ENCODE measurements at places on chromosomes 16 and 17.

DNA sequence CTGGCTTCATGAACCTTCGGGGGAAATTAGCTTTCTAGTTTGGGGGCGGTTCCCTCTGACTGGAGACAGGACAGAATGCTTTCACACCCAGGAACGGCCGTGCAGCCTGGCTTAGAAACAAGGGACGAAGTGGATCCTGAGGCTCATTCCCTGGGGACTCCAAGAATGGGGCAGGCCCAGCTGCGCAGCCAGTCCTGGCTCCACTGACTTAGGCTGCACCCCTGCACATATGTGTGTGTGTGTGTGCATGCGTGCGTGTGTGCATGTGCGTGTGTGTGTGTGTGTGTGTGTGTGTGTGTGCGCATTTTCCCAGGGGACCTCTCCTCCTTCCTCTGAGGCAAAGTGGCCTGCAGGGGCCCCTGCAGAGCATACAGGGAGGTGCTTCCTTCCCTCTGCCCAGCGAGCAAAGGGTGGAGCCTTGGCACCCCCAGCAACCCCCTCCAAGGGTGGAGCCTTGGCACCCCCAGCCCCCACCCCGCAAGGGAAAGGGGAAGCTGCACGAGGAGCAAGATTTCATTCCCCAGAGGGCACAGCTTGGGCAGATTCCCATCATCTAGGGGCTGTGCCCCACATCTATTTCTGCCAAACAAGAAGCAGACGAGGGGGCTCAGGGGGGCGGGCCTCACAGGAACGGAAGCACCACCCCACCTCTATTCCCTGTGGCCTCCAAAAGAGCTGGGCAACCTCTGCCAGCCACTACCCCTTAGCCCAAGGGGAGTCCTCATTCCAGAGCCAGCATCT lies 97.6 kb upstream of the CBX4 start:
- no peak for DNase-seq

DNA sequence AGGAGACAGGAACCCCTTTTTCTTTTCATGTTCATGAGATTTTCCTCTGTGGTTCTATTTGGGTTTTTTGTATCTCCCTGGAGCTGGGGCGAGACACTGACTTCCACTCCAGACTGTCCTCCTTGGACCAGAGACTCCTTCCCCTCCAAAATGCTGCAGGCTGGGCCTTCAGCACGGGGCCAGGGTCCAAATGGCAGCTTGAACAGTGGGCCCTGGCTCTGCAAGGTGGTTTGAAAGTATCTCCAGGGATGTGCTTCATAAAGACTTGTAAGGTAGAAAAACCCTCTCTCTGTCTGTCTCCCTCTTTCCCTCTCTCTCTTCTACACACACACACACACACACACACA lies 236.1 kb downstream of the ZNF423 start:
- DNase-seq = no peak

DNA sequence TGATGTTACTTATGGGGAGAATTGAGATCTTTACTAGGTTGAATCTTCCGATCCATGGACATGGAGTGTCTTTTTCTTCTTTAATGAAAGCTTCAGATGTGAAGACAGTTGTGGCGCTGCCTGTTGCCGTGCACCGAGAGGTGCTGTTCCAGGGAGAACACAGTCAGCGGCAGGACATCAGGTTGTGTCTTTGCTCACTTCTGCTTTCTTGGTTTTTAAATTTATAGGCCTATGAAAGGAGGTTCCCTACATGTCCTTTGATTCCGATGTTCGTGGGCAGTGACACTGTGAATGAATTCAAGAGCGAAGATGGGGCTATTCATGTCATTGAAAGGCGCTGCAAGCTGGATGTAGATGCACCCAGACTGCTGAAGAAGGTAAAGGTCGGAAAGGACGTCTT lies 49.8 kb downstream of the SEC14L1 start:
- no peak for DNase-seq

- no peak for DNase-seq
These were observed 53.1 kb upstream of the USP7 start for GRCh38 chr16:9016824-9017223.

- no peak for DNase-seq
These were observed 53.2 kb downstream of the PPM1E start for GRCh38 chr17:58808609-58809563.

GRCh38 chr16:66035096-66035495 lies 331.4 kb upstream of the CDH5 start:
- no peak for DNase-seq

DNA sequence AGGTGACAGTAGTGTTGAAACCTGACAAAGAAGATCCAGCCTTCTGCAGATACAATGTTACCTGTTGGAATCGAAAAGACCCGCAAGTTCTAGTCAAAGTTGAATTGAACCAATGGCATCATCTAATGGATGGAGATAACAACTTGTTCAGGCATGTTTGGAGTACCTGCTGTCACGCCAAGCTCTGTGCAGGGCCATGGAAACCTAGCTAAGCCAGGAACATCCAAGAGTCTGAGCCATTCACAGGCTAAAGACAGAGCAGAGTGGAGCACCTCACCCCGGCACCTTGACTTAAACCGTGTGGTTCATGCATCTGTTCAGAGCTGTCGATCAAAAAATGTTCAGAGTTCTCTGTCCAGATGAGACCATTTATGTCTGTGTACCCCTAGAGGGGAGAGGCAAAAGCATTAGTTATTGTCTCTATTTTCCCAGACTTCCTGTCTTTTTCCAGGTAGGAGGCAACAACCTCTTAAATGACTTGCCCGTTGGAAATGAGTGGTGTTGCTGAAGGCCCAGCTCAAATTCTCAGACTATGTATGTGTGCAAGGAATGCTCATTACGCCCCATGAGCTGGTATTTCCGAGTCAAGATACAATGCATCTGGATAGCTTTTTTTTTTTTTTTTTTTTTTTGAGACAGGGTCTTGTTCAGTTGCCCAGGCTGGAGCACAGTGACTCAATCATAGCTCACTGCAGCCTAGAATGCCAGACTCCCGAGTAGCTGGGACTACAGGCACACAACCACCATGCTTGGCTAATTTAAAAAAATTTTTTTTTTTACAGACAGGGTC lies 44.9 kb upstream of the XYLT1 start:
- DNase-seq = no peak

Data from activated T-helper 9 cell treated with anti-CD3 and anti-CD28 coated beads, Interleukin-2, amount 50 U/mL, for 16 hours (primary cell).